ENCODE measurements at places on chromosomes 6 and 20.
A peak's percentile ranks its signal among the peaks of the same experiment; 100 is the strongest.

DNA sequence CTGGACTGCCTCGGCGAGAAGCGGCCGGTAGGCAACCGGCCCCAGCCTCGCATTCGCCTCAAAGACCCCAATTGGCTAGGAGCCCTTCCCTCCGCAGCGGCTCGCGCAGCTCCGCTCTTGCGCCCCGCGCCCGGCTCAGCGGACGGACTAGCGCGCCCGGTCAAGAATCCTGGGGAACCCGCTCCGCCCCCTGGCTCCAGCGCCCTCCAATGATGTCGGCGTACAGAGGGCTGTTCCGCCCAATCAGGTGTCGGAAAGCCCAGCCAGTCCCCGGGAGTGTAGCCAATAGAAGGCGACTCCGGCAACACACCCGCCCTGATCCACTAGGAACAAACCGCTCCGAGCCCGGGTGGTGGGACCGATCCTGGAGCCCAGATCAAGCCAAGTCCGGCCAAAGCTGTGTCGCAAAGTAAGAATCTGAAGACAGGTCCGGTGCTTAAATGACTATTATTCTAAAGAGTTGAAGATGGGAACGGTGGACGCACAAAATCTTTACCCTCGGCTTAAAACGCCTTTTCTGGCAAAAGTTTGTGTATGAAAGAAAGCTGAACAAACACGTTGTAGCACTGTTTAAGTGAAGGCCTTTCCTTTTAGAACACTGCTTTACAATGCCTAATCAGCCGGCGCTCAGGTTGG lies 132.2 kb downstream of the OGFRL1 start:
- DNase-seq, result peak; percentile 86

- no peak for DNase-seq
Observed at GRCh38 chr6:147022041-147022440, 182.2 kb upstream of the STXBP5 start.

DNA sequence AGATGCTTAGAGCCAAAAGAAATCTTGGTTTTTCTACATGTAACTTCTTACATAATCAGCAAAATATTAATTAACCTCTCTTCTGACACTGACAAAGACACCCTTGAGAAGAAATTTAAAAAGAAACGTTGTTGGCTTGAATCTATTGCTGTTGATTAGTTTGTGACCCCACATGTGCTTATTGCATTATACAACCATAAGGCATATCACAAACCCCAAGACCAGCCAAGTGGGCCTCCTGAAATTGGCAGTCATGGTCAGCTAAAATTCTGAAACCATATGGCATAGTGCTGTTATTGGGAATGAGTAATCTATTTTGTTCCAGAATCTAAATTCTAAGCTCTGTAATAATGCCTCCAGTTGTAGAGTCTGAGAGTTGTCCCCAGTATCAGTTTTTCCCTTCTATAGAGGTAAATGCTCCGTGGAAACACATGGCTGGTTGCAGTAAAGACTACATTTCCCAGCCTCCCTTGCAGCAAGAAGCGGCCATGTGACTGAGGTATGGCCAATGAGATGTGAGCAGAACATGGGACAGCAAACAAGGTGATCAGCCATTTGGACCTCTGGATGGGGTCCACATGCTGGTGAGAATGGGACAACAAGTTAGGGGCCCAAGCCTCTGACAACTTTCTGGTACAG lies 42.3 kb upstream of the PTPN1 start:
- DNase-seq, result peak; percentile 66

DNA sequence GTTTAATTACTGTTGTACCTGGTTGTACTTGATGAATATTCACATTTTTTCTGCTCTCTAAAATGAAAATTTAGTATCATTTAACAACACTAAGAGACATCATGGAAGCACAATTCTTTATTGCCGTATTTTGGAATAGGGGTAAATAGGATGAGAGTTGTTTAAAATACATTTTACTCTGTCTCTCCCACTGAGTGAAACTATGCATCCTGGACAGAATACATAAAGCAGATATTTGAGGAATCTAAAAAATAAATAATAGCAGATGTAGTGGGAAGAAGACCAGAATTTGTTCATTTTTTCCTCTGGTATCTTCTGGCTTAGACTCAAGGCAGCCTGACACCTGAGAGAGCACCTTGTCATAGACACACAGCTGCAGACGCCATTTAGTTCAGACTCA lies 119.1 kb upstream of the AHI1 start:
- DNase-seq, result no peak

GRCh38 chr6:121581327-121581726 lies 145.9 kb downstream of the GJA1 start:
- no peak for DNase-seq

- no peak for DNase-seq
Observed at GRCh38 chr6:13916230-13916944, 8.4 kb upstream of the RNF182 start.

DNA sequence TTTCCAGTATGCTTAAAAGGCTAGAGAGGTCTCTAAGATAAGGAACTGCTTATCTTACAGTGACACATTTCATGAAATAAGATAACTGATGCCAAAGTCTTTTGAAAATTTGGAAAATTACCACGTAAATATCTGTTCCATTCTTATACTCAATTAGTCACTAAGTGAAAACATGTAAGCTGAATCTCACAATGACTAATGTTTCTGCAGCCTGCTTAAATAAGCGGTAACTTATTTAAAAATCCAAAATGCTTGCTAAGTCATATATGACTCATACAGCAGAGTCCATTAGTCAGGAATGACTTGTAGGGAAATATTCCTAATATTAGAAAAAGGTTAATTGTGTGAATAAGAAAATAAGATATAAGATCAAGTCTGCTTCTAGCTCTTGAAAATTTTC lies 27.8 kb upstream of the LGSN start:
- peak; percentile 56 for DNase-seq

DNA sequence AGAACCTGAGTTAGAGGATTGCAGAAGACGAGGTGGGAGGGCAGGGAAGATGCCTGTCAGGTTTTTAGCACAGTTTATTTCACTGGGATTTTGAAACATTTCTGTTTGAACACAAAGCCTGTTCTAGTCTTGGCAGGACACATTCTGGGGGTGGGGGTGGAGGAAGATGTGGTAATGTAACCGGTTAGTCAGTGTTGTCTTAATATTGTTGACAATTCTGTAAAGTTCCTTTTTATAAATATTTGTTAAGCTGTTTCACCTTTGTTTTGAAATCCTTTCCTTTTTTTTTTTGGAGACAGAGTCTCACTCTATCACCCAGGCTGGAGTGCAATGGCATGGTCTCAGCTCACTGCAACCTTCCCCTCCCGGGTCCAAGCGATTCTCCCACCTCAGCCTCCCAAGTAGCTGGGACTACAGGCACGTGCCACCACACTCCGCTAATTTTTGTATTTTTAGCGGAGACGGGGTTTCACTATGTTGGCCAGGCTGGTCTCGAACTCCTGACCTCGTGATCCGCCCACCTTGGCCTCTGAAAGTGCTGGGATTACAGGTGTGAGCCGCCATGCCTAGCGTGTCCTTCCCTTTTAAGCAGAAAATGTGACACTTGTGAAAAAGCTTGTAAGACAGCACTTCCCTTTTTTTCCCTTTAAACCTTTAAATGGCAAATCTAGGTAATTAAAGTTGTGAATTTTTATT lies 20.2 kb downstream of the SLC9A8 start:
- DNase-seq, result no peak

DNA sequence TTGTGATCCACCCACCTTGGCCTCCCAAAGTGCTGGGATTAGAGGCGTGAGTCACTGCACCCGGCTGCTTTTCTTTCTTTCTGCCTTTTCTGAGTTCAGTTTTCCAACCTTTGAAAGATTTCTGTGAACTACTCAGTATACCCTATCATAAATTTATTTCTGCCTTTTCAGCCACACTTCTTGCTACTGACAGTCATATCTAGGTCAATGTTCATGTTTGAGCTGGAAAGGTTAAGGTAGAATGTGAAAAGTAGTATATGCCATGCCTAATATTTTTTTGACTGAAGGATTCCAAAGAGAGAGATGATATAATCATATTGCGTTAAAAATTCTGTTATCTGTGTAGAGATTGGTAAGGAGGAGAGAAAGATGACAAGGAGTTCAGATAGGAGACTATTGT lies 25.9 kb upstream of the CEP162 start:
- DNase-seq, result no peak

DNA sequence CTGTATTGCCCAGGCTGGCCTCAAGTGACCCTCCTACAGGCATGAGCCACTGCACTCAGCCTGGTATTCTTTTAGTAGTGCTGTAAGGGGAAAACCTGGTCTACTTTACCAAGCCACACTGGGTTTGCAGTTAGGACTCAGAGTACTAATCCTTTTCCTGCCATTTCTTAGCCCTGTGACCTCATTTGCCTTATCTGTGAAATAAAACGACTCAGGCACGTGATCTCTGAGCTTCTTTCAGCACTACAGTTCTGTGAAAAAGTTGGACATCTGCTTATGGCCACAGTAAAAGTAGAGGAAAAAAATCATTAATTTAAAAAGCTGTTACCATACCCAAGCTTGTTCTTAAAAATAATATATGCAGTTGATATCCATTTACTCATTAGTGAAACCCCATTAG lies 1007.5 kb downstream of the KIF16B start:
- DNase-seq, result no peak

DNA sequence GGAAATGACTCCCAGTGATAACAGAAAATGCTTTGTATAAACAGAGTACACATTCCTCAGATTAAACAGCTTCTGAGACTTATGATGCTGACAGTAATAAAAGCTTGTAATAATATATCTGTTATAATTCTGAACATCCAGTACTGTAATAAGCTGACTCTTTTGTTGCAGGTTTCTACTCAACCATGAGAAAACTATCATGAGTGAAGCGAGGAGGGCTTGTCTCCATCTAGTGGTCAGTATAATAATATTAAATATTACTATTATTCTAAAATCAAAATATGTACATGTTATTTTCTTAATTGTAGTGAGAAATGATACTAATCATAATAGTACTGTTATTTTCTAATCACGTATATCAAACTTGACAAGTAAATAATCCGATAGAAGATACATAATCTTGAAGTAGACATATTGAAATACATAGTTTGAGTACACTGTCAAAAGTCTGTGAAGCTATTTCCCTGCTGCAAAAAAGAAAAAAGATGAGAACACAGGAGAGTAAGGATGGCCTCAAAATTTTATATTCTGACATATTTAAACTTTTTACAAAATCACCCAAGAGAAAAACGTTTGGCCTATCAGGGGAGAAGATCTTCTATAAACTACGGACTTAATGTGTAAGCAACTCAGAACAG lies 183.1 kb downstream of the MOXD1 start:
- no peak for DNase-seq

DNA sequence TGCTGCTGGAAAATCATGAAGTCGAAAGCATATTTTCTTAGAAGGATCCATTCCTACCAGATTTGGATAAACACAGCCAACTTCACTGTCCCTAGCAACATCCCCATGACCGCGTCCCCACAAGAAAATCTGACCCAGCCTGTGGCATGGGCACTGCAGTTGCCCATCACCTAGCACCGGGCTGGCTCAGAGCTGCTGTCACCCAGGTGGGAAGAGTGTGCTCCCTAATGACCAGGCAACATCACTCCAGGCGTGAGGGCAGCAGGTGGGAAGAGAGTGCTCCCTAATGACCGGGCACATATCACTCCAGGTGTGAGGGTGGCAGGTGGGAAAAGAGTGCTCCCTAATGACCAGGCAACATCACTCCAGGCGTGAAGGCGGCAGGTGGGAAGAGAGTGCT lies 238.0 kb downstream of the TBXT start:
- DNase-seq, result no peak

DNA sequence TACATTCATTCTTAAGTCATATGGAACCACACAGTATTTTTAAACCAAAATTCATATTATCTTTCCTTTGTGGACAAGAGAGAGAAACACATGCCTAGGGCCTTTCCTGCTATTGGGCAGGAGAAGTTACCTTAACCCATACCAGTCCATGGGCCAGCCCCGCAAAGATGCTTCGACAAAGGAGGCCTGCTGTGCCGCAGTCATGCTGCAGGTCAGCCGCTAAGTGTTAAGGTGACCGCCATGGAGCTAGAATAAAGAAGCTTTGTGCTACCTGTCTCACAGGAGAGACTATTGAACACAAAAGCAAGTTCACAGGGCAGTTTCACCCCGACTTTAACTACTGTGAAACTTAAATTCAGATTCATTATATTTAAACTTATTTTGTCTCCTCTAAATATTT lies 62.3 kb upstream of the TMEM181 start:
- DNase-seq, result no peak

DNA sequence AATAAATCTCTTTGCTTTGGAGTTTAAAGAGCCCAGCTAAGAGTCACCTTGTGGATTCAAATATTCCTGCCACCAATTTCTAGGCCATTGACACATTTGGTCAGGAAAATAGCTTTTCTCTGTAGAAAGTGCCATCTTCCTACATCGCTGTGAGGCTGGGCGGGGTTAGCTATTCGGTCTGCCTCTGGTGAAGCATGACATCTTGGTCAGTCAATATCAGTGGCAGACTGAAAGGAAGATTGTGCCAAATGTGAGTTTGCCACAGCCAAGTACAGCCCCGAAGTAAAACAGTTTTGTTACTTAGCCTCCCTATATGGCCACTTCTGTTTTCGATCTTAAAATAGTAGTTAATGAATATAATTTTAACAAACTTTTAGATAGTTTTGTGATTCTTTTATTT lies 65.5 kb upstream of the FABP7 start:
- DNase-seq, result no peak

GRCh38 chr20:7765221-7765620 lies 175.0 kb downstream of the HAO1 start:
- DNase-seq, result no peak
